ENCODE measurements at places on chromosomes 1 and 21.

- no peak for DNase-seq
Measured at GRCh38 chr1:231315887-231316286, 21.8 kb downstream of the EXOC8 start.

- no peak for DNase-seq
Measured at GRCh38 chr1:34360574-34360973, 183.9 kb downstream of the C1orf94 start.

DNA sequence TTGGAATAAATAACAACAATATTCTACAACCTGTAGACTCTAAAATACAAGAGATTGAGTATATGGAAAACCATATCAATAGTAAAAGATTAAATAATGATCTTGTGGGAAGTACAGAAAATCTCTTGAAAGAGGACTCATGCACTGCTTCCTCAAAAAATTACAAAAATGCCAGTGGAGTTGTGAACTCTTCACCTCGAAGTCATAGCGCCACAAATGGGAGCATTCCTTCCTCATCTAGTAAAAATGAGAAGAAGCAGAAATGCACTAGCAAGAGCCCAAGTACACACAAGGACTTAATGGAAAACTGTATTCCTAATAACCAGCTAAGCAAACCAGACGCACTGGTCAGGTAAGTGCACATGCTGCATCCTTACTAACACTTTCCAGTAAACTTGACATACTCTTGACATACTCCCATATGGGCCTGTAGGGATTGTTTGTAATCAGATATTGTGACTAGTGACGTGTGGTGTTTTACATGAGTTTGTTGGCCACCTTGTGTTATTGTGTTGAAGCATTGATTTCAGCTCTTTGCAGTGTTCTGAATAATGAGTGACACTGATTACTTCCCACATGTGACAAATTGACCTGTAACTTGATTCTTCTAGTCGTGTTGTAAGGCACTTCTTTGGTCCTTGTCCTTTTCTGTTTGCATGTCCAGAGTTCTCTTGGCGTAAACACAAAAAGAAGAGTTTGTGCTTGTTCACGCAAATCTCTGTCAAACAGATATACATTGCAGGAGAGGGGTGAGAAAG lies 28.0 kb downstream of the MACO1 start:
- no peak for DNase-seq

GRCh38 chr1:65211331-65211730 lies 63.3 kb downstream of the AK4 start:
- DNase-seq: no peak

DNA sequence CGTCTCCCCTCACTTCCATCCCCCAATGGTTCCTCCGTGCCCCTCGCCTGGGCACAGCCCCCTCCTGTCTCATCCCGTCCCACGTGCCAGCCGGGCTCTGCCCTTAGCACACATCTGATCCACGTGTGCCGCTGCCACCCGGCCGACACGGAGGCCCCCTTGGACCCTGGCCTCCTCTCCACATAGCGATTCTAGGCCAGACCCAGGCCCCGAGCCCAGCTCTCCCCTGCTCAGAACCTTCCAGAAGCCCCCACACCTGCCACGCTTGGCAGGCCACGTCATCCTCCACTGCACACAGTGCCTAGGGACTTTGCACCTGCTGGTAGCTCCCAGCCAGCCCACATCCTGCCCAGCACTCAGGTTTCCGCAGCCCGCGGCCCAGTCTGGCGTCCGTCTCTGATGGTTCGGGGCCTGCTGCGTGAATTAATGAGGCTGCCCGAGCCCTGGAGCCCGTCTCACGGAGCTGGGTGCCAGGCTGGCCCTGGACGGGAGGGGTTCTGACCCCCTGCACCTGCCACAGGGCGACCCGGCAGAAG lies 20.1 kb downstream of the PLCH2 start:
- no peak for DNase-seq

- no peak for DNase-seq
Measured at GRCh38 chr1:12127206-12127810, 39.5 kb upstream of the TNFRSF1B start.

GRCh38 chr1:46076343-46076742 lies 56.1 kb downstream of the PIK3R3 start:
- DNase-seq: no peak

GRCh38 chr21:20110368-20110767 lies 887.8 kb upstream of the NCAM2 start:
- DNase-seq: no peak

- DNase-seq: no peak
Measured at GRCh38 chr1:8134546-8135235, 108.6 kb upstream of the ERRFI1 start.

DNA sequence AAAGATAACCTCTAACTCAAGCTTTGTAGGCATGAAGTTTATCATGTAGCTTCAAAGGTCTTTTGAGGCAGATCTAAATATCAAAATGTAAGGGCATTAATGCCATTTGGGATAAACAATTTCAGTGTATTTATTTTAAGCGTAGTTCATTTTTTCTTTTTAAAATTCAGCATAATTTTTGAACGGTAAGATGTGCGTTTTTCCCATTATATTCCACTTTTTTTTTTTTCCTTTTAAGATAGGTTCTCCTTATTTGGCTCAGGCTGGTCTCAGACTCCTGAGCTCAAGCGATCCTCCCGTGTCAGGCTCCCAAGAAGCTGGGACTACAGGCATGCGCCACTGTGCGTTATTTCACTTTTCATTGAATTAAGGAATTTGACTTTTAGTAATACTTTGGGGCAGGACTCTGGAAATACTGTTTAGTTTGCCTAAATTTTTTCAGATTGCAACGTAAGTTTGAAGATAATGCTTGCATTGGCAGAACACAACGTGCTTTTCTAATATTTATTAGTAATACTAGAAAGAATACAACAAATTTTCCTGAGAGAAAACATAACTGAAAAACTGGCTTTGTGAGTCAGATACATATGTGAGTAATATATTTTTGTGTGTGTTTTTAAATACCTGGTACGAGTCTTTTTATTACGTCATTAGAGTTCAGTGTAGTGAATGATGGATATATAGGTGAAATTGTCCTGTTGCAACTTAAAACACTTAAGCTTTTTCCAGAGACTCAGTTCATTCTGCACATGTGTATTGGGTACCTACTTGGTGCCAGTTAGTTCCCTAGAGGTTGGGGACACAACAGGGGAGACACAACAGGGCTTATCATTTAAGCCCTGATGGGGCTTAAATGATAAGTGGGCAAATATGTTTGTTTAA lies 2.2 kb downstream of the RALGPS2 start:
- DNase-seq: no peak

GRCh38 chr1:65141394-65141793 lies 6.6 kb upstream of the AK4 start:
- peak; percentile 59 for DNase-seq

DNA sequence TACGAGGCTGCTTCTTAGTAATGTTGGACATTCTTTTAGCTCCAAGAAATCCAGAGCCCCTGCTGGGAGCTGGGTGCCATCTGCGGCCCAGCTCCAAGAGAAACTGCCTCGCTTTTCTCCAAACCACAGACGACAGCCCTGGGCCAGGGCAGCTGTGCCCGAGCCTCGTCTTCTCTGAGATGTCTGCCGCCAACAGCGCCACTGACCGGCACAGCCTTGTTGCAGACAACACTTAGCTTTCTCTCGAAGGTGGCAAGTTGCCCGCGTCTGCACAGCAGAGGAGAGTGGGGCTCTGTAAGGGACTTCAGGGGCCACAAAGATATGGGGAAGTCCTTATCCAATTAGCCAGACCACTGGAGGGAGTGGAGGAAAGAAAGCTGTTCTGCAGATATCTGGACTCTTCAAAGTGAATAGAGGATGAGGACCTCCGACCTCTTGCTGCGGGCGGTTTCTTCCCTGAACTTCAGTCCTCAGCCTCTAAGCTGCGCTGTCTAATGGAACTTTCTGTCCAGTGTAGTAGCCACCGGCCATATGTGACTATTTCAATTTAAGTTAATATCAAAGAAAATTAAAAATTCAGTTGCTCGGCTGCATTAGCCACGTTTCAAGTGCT lies 63.9 kb upstream of the DISP3 start:
- DNase-seq: no peak

DNA sequence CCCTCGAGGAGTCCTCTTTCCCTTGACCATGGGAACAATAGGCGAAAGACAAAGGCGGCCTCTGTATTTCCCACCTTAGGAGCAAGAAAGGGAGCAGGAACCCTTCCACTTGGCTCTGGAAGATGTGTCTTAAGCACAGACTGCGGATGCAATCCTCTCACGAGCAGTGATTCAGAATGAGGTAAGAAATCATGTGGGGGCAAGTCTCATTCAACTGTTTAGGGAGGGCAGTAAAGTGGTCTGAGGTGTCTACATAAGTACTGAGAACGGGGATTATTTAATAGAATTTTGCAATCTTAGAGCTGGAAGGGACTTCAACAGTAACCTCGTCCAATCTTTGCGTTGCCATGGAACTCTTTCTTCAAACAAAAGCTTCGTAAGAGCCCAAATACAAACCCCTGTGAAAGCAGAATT lies 1.6 kb upstream of the DYRK3 start:
- peak; percentile 91 for DNase-seq

GRCh38 chr1:118488787-118489186 lies 303.8 kb upstream of the SPAG17 start:
- no peak for DNase-seq

GRCh38 chr1:55951291-55951690 lies 628.1 kb downstream of the PLPP3 start:
- no peak for DNase-seq

GRCh38 chr1:168863772-168864171 lies 134.8 kb upstream of the DPT start:
- DNase-seq: no peak

- no peak for DNase-seq
Measured at GRCh38 chr1:233453433-233454200, 126.1 kb downstream of the MAP3K21 start.

GRCh38 chr1:230040440-230040839 lies 26.6 kb upstream of the GALNT2 start:
- no peak for DNase-seq

GRCh38 chr1:66302815-66303214 lies 231.1 kb upstream of the SGIP1 start:
- DNase-seq: no peak

GRCh38 chr1:211352985-211353515 lies 26.4 kb downstream of the TRAF5 start:
- DNase-seq: no peak

DNA sequence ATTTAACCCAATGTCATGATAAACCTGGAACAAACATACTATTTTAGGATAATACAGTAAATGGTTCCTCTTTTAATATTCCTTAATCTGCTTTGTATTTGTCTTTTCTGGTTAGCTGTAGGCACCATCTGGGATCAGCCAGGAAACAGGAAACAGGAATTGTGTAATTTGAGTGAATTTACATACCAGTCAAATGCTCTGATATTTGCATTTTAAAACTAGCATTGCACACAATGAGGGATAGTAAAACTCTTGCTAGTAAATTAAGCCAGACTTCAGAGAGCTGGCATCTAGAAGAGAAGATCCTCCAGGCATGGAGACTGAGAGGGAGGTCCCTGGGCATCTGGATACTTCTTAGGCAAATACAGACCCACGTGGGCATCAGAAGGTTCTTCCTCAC lies 103.5 kb downstream of the HMCN1 start:
- no peak for DNase-seq

DNA sequence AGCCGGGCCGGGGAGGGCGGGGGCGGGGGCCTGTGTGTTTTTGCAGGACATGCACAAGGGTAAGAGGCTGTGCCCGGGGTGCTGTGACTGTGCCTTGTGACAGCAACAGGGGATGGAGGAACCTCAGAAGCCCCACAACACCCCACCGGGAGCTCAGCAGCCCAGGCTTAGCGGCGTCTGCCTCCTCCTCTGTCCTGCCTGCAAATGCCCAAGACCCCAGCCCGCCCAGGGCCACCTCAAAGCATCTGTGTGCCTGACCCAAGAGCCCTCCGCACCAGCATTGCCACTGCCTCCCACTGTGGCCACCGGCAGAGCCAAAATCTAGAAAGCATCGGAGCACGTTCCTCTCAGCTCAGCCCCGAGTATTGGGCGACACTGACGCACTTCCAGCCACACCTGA lies 2.7 kb upstream of the ACTRT2 start:
- DNase-seq: no peak
